Neuronal stem cell (in vitro differentiated cells): ENCODE measurements at places on chromosomes 7 and 10.

GRCh38 chr7:105822806-105823205 lies 53.6 kb downstream of the ATXN7L1 start:
- DNase-seq, result no peak

DNA sequence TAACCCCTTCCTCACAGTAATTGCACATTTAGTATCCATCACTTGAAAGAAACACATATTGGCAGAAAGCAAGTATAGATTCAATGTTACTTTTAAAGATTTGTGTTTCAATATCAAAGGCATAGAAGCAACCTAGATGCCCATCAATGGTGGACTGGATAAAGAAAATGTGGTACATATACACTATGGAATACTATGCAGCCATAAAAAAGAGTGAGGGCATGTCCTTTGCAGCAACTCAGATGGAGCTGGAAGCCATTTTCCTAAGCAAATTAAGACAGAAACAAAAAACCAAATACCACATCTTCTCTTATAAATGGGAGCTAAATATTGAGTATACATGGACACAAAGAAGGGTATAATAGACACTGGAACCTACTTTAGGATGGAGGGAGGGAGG lies 3.6 kb downstream of the OR6V1 start:
- DNase-seq, result no peak

DNA sequence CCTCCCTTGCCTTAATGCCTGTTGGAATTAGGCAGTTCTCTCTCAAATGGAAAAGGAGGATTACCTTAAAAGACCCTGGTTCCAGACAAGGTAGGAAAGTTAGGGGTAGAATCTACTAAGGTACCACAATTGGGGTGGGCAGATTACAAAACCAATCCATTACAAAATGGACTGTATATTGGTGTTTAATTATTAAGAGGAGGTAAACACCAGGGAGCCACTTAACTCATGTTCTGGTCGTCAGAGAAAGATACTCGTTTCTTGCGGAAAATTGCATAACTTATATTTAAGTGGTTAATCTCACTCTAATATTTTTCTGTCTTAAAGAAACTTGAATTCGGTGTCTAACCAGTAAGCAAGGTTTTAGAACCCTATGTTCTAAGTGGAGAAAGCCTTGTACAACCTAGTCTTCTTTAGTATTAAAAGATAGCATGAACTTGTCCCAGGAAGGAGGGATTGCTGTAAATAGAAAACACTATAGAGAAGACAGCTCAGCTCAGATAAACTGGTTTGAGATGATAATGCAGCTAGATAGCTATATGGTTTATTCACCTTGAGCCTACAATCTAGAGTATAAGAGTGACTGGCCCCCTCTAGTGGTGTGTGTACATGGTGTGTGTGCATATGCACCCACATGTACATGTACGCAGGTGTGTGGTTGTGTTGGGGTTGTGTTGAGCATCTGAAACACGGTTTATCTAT lies 58.0 kb upstream of the STRIP2 start:
- DNase-seq, result no peak

DNA sequence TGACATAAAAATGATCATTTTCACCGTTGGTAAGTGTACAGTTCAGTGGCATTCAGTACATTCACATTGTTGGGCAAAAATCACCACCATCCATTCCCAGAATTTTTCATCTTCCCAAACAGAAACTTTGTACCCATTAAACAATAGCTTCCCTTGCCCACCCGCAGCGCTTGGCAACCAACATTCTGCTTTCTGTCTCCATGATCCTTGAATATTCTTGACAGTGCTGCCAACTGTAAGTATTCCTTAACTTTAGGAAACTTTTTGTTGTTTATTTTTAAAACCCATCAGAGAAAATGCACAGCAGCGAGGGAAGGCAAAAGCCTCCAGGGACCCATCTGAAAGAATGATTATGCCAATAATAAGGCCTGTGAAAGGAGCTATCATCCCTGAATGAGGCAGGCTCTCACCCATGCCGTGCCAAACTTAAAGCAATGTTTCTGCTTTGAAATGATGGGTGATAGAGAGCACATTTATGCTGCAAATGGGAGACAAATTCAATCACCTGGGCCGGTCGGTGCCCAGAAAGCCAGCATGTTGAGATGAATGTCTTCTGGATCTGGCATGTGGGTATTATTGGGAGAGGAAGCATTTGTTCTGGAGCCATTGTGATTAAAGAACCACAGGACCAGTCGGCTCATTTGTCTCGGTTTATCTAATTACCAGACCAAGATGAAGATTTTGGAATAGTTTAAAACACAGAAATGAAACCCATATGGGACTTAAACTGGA lies 202.1 kb upstream of the NPVF start:
- DNase-seq, result no peak

GRCh38 chr10:124568848-124569622 lies 107.4 kb downstream of the LHPP start:
- no peak for DNase-seq

DNA sequence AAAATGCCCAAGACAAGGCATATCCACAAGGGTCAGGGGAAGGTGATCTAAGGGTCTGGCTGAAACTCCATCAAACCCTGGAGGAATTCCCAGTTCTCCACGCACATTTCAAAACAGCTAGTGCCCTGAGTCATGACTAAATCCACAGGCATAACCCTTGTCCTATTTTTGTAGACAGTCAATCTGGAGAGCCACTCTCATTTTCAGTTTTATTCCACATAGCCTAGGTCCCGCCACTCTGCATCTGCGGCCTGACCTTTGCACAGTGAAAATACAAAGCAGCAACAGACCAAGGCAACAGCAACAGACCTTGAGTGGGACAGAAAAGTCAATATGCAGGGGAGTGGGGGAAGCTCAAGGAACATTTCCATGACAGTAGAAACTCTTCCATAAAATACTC lies 201.4 kb upstream of the NPVF start:
- no peak for DNase-seq

GRCh38 chr10:103649654-103650423 lies 156.3 kb downstream of the NEURL1 start:
- no peak for DNase-seq

DNA sequence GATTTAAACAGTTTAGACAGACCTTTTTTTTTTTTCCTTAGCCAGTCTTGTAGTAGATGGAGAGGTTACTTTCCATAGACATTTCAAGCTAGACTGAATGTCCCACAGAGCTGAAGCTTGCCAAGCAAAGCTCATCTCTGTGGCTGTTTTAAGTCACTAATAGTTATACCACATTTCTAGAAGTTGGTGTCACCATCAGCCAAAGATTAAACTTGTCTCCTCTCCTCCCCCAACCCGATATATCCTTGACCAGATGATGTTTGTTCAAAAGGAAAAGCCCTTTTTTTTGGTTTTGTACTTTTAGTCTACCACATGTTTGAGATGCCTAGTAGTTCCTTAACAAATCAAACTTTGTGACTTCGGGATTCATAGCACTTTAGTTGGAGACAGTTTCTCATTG lies 66.1 kb downstream of the ADD3 start:
- no peak for DNase-seq

GRCh38 chr10:45419676-45420025 lies 45.6 kb downstream of the ALOX5 start:
- DNase-seq, result no peak

DNA sequence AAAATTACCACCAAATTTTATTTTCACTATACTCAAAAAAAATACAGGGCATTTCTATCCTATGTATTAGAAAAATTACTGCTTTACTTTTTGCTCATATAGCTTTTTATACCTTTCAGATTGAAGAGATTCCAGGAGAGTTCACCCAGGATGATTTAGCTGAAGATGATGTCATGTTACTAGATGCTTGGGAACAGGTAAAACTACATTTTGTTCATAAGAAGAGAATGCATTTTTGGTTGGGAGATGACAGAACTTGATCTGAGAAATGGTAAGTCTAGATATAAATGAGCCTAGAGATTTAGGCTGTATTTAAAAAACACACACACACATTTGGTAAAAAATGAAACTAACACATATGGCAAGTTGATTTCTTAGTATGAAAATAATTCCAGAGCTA lies 38.1 kb upstream of the ARL4A start:
- no peak for DNase-seq

DNA sequence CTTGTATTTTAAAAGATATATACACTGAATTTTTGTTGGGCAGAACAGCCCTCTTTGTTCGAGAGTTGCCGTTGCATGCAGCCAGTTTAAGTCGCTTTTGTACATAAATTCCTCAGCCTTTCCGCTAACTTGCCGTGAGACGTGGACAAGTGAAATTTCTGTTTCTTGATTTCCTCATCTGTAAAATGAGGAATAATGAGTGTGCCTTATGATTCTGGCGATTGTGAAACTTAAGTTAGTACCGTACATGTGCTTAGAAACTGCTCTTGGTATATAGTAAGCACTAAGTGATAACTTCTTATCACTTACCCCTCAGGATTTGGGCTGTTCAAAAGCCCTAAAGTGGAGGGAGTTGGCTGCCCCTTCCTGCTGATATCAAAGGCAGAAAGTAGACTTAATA lies 1.4 kb downstream of the CCNJ start:
- no peak for DNase-seq

DNA sequence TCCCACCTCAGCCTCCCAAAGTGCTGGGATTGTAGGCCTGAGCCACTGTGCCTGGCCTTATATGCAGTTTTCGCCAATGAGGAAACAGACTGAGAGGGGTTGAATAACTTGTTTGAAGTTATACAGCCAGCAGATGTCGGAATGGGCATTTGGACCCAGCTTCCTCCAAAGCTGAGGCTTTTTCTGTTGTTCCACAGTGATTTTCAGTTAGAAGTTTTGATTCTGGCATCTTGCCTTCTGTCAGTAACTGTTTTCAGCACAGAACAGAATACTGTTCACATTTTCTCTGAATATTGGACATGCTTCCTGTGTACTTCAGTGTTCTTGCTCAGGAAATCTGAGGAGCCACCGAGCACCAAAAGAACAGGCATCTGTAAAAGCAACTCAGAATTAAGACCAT lies 287.2 kb downstream of the CAMK1D start:
- no peak for DNase-seq

DNA sequence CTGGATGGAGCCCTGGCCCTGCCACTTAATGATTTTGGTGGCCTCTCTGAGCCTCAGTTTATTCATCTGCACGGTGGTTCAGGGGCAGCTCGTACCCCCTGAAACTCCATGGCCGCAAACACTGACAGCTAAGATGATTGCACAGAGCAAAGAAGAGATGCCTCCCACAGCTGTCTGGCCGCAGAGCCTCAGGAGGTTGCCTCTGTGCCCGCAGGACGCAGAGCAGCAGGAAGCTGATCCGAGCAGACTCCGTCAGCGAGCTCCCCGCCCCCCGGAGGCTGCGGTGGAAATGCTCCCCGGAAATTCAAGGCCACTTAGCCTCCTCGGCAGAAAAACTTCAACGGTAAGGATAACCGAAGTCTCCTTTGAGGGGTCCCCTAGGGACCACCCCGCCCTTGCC lies 30.2 kb upstream of the C10orf53 start:
- DNase-seq, result no peak

- no peak for DNase-seq
Measured at GRCh38 chr10:50604049-50604640, 19.6 kb downstream of the SGMS1 start.

DNA sequence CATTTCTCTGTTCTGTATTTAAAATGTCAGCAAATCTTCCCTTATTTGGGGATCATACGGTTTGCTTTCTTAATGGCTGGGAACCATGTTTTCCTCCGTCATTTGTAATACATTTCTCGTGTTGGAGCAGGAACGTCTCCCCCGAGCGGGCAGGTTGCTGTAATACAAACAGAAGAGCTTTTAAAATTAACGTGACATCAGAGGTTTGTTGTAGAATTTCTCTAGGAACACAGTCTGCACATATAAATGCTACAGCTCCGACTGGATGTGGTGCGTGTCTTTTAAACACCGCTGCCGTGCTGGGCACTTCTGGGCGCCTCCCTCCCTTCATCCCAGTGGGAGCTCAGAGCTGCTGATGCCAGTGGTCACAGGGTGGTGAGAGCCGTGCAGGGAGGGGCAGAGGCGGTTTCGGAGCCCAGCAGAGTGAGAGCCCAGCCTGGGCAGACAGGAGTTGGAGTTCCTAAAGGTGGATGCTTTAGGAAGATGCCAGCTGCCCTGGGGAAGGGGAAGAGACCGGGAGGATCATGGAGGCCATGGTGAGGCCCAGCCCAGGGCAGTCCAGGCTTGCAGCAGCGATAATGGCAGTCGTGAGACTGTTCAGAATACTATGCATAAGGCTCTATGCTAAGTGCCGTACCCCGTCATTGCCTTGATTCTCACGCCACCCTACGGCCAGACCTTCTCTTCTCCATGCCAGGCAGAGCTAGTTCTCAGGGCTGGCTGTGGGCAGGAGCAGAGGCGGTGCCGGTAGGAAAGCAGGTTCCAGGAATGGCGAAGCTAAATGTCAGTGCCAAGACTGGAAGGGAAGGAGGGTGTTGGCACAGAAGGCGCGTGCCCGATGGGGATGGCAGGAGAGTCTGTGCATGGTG lies 96.2 kb downstream of the GLRX3 start:
- DNase-seq, result no peak

DNA sequence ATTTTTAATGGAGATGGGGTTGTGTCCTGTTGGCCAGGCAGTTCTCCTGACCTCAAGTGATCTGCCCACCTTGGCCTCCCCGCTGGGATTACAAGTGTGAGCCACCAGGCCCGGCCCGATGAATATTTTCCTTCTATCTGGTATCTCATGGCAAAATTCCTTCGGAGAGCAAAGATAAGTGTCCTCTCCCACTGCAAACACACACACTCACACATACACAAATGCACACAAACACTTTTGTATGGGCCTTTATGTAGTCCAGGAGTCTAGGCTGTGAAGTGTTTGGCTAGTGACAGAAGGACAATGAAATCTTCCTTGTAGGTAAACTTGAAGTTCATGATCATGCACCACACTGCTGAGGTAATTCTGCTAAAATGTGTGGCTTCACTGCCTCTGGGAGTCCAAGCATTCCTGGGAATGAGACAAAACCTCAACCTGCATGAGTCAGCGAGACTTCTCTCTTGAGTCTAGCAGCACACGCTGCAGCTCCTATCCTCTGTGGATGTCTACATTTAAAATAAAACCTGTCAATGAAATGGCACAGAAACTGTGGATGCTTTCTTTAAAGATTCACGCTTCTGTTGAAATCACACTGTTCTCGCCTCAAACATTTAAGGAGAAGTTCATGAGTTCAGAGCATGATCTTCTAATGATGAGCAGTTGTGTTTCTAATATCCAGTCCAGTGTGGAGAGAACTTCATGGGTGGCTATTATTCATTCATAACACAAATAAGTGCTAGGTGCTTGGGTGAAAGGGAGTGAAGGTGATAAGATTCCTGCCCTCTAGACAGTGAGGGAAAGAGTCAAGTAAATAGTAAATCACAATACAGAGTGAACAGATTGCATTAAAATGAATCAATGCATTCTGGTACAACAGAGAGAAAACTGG lies 96.5 kb downstream of the NRP1 start:
- no peak for DNase-seq

DNA sequence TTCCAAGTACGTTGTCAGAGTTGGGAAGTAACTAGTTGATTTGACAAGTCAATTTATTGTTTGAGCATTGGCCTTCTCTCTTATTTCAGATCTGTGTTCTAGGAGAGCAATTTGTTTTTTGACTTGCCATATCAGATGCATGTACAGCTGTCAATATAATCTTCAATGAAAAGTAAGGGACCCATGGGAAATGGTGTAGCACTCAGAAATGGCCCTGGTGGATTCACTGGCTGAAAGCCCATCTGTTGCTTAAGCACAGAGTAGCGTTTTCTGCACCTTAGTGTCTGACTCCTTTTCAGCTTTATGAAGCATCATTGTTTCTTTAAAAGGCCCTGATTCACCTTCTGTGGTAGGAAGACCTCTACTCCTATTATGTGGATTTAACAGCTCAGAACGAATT lies 10.2 kb downstream of the GARS1 start:
- DNase-seq, result no peak
